ENCODE measurements at places on chromosomes 3 and 15. TPM values are rescaled to one million over a fixed set of nuclear protein-coding genes. Genes with fewer than 3 reads are reported as not detected.

DNA sequence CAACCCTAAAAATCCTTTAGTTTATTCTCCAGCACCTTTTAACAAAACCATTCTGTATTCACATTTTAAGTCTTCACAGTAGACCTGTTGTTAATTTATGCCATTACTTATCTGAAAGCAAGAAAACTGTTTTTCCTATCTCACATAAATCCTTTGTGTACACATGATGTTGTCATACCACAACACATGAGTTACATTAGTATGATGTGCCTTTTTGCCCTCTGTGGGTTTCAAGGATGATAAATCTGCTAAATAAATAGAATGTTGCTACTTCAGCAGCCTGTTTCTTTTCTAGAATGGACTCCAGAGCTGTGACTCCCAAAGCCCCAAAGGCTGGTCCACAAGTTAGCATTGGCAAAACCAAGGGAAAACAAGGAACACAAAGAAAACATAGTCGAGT lies 151.6 kb downstream of the SERPINI1 start:
- no peak for DNase-seq

Gene SERPINI2
- not detected for total RNA-seq

DNA sequence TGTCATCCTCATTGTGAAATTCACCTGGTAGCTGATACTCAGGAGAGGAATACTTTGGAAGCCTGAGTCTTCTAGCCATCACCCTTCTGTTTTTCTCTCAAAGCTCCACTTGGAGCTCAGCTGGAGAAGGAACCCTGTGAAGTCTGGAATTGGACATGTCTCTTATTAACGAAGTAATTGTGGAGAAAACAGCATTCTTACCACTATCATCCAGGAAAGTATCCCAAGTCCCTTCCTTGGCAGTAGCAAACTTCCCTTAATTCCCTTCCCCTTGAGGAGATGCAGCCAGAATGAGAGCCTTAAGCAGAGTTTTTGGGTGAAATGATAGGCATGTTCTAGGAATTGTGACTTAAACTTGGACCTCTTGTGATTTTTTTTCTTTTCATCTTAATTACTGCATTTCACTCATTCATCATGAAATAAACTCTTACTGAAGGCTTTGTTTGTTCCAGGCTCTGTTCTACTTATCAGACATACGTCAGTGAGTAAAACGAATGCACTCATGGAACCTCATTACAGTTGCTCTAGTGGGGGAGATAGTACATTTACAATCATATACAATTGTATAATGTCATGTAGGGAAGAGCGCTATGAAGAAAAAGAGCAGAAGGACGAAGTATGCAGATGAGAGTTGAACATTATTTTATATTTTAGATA lies 30.5 kb upstream of the TCF12 start:
- DNase-seq = no peak

DNA sequence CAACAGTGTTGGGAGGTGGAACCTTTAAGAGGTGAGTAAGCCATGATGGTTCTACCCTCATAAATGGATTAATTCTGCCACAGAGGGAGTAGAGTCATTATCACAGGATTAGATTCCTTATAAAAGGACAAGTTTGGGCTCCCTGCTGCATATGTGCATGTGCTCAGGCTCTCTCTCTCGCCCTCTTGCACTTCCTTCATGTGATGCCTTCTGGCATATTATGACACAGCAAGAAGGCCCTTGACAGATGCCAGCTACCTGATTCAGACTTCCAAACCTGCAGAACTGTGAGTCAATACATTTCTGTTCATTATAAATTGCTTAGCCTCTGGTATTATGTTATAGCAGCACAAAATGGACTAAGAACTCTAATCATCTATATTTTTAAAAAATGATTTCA lies 205.3 kb downstream of the CTNNB1 start:
- DNase-seq = no peak

GRCh38 chr3:152298393-152299248 lies 29.9 kb downstream of the MBNL1 start:
- peak; percentile 95 for DNase-seq

- DNase-seq = no peak
Measured at GRCh38 chr3:181730316-181730715, 18.6 kb downstream of the SOX2 start.

GRCh38 chr15:24617646-24618045 lies 57.9 kb upstream of the NPAP1 start:
- DNase-seq = no peak

Gene OXTR
- total RNA-seq = 649 TPM

Gene PSTPIP1
- total RNA-seq = not detected

DNA sequence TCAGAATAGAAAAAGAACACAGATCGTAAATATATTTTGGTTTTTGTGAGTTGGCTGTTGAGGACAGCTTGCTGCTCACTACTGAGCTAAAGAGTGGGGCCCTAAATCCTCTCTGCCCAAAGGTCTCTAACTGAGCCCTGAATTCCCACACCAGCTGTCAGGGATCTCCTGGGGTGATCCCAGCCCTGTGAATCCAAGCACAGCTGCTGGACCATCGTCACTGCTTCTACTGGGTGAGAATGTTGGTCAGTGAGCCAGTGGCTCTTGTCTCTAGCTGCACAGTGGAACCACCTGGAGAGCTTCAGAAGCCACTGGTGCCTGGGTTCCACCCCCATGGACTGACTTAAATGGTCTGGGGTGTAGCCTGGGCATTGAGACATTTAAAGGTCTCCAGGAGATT lies 90.5 kb upstream of the IL12A start:
- DNase-seq = no peak

Gene FETUB
- total RNA-seq = not detected

GRCh38 chr3:191476066-191476772 lies 15.3 kb downstream of the PYDC2 start:
- no peak for DNase-seq

DNA sequence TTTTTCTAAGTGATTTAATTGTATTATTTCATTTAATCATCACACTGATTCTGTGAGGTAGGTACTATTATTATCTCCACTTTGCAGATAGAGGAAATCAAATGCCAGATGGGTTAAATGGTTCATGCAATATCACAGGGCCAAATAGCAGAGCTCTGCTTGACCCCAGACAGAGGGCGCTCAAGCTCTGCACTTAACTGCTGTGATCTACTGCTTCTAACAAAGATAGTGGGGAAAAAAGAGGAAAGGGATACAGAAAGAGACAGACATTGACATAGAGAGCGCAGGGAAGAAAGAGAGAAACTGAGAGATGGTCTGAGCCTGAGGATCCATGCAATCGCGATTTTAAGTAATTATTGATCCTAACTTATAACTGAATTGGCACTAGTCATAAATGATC lies 279.1 kb upstream of the THRB start:
- peak; percentile 4 for DNase-seq

GRCh38 chr15:63715818-63716217 lies 117.9 kb downstream of the HERC1 start:
- DNase-seq = no peak

DNA sequence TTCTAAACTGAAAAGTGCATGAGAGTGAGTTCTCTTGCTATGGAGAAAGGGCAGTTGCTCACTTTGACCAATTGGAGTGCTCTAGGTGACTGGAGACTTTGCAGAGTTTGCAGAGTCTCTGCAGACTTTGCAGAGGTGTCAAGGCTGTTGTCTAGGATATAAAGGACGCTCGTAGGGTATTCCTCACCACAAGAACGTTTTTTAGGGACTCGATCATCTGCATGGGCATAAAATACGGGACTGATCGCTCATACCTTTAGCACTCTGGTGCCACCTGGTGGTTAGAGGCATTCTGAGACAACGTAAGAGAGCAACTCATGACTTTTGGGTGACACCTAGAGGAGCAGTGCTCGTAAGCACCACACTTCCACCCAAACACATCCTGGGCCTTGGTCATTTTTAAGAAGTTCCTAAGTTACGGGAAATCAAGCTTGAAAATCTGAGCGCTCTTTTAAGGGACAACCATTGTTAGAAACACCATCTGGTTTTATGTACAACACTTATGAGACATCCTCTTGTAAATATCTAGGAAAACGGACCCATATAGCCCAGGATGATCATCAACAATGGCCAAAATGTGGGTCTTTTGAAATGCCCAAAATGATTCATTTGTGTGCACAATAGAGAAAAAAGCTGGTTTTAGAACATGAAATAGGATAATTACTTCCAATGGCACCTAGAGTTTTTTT lies 51.6 kb upstream of the XCR1 start:
- peak; percentile 93 for DNase-seq

- no peak for DNase-seq
Measured at GRCh38 chr15:52148403-52148802, 35.8 kb upstream of the BCL2L10 start.

DNA sequence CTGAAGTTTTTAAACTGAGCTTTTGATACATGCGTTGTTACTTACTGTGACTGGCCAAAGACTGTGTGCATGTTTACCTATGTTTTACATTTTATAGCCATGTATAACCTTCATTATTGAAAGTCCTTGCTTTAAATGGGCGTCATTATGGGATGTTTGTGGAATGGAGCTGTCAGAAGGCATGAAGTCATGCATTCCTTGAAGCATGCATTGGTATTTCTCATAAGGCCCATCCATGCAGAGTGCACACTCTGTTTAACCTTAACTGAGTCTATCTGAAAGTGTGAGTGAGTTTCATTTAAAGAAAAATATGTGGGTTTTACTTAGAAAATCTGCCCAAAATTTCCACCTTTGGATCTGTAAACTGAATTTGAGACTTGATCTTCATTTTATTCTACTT lies 51.1 kb downstream of the PSMD6 start:
- peak; percentile 54 for DNase-seq

Gene GCHFR
- total RNA-seq = 2.6 TPM

DNA sequence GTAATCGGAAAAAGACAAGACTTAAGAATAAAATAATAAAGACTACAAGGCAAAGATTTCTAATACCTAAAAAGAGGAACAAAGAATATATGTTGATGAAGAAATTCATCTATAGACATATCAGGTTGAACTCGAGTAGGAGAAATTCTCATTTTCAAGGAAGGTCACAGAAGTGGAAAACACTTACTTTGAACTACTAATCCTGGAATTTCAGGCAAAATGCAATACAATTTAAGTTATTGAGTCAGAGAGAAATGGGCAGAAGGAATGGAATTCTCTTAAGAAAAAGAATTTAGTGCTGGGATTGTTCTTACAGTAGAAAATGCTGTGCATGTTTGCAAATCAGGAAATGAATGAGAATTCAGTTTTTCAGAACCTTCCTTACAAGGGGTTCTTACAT lies 135.9 kb upstream of the TGFBR2 start:
- DNase-seq = peak; percentile 23

GRCh38 chr15:66802025-66803001 lies 100.3 kb downstream of the SMAD6 start:
- DNase-seq = peak; percentile 27

GRCh38 chr3:42892169-42892568 lies 13.8 kb upstream of the ZNF662 start:
- DNase-seq = no peak

- DNase-seq = no peak
Measured at GRCh38 chr15:76138436-76138835, 78.7 kb downstream of the TMEM266 start.

- no peak for DNase-seq
Measured at GRCh38 chr3:152309031-152309430, 40.3 kb downstream of the MBNL1 start.

DNA sequence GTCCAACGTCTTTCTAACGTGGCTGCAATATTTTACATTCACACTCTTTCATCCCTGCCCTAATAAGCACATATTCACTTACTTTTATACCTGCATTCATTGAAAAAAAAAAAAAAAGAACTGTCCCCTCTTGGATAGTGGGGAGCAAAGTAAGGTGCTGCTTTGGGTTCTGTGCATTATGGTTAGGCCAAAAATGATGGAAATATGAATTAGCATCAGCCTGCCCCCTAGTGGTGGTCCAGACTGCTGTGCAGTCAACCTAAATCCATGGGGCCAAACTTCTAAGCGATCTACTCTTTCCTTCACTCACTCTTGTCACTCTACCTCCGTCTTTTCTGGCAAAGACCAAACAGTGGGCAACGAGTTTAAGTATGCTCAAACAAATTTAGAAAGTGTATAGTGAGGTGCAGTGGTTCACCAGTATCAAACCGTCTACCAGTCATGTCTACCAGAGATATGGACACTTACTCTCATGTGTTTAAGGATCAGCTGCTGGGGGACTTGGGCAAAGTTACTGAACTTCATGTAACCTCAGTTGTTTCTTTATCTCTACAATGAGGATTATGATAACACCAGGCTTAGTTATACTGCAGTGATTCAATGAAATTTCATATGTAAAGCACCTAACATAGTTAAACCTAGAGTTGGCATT lies 61.5 kb upstream of the GRM7 start:
- no peak for DNase-seq

DNA sequence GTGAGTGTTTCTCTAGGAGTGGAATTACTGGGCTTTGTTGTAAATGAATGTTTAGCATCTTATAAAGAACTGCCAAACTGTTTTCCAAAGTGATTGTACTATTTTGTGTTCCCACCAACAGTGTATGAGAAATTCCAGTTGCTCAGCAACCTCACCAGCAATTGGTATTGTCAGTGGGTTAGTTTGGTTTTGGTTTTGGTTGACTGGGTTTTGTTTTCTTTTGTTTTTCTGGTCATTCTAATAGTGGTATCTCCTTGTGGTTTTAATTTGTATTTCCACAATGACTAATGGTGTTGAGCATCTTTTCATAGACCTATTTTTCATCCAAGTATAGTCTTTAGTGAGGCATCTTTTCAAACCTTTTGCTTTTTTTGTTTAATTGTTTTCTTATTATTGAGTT lies 27.1 kb downstream of the FILIP1L start:
- DNase-seq = peak; percentile 82

DNA sequence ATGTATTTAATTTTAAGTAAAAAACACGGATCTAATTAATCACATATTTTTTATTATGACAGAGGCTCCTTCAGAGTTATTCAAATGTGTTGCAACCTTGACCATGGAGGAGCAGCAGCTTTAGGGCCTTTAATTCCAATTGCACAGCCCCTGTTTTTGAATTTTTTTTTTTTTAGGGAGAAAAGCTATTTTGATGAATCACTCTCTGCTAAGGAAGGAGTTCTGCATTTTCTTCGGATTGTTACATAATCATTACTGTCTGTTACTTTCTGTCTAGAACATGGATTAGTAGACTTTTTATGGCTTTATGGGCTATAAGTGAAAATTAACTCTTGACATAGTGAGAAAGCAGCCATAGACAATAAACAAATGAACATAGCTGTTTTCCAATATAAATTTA lies 90.8 kb downstream of the MCTP2 start:
- no peak for DNase-seq

Gene CRABP1
- not detected for total RNA-seq

GRCh38 chr3:183252973-183253527 lies at the start of gene B3GNT5:
TSS of gene B3GNT5 (plus strand) at chr3:183253253. CDS start at chr3:183269799, 16,546 bp downstream.
- no peak for DNase-seq

DNA sequence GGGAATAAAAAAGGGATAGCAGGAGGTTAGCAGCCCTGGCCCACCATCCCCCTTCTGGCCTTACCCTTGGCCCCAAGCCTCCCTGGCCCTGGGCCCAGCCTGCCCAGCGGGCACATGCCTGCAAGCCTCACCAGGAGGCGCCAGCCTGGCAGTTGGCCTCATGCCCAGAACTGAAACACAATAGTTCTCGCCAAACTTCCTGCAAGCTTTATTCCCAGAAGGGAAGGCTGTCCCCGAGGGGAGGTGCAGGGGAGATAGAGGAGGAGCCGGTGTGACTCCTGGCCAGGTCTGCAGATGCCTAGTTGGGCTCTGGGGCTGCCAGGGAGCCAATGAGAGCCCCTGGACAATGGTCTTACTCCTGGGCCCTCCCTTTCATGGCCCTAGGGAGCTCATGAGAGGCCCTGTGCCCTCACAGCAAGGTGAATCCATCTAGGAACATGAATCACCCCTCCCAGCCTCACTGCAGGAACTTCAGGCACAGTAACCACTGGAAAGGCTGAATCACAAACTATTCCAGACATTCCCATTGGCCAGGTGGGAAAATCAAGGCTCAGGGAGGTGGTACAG lies 4.0 kb downstream of the CCDC33 start:
- peak; percentile 76 for DNase-seq

GRCh38 chr15:92473756-92474155 lies 80.1 kb downstream of the ST8SIA2 start:
- no peak for DNase-seq

Measured in HFFc6 (cell line).